ENCODE measurements at places on chromosomes 2 and 18. TPM values are rescaled to one million over a fixed set of nuclear protein-coding genes. Genes with fewer than 3 reads are reported as not detected.

DNAH6 gene
- 1.6 TPM for total RNA-seq

GRCh38 chr2:9205963-9206948 is at the start of gene ASAP2:
Gene ASAP2, plus strand, starts transcription at chr2:9206812. Its CDS starts 293 bp downstream, at chr2:9207105.
- H3K4me1 ChIP-seq = peaks cover 7% of the 10 kb centered on the region
- H3K4me3 ChIP-seq = peak within 1 kb of the TSS; percentile 54
- DNase-seq = peak; percentile 66

- no peak for DNase-seq
- no peaks in the 10 kb centered on the region for H3K27me3 ChIP-seq
- no peaks in the 10 kb centered on the region for H3K36me3 ChIP-seq
- no peaks in the 10 kb centered on the region for H3K4me1 ChIP-seq
- no peak overlapping the region for H3K27ac ChIP-seq
- H3K4me3 ChIP-seq = no peak overlapping the region
Measured at GRCh38 chr2:237445611-237446337, 31.8 kb upstream of the COL6A3 start.

IL1RL1 gene
- 6.2 TPM for total RNA-seq

DNA sequence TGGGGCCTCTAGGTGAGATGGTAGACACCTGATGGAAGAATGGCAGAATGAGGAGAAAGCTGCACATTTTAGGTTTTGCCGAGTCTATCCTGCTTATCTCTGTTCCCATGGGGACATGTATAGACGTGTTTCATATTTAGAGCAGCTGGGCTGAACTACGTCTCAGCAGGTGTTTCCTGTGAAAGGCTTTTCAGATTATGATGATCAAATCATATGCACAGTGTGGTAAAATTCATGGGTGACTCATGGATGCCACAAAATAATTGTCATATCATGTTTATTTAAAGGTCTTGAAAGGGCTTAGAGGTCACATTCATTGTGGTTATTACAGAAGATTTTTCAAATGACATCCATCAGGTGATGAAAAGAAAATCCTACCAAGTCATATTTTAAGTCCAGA is 90.5 kb downstream of the ICOS start:
- no peaks in the 10 kb centered on the region for H3K27me3 ChIP-seq
- H3K36me3 ChIP-seq = no peaks in the 10 kb centered on the region
- no peak overlapping the region for H3K27ac ChIP-seq
- DNase-seq = no peak

DNA sequence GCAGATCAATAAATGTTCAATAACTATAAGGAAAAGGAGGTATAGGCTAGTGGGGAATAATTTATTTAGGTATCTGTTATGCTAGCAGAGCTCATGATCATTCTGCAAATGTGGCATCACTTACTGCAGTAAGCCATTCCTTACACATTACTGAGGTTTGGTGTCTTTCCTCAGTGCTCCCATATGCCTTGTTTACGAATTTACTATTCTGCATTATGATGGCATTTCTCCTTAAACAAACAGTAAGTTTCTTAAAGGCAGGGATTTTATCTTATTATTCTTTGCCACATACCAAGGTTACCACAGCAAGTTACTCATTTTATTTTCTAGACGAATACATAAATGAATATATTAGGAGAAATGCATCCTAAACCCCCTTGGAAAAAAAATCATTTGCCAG is 88.4 kb downstream of the DSEL start:
- H3K4me3 ChIP-seq = no peak overlapping the region
- no peak overlapping the region for H3K27ac ChIP-seq
- H3K27me3 ChIP-seq = no peaks in the 10 kb centered on the region
